ENCODE measurements at places on chromosomes 4 and X.
A peak's percentile ranks its signal among the peaks of the same experiment; 100 is the strongest.

GRCh38 chr4:8725845-8726244 is 133.3 kb downstream of the CPZ start:
- DNase-seq, result no peak

DNA sequence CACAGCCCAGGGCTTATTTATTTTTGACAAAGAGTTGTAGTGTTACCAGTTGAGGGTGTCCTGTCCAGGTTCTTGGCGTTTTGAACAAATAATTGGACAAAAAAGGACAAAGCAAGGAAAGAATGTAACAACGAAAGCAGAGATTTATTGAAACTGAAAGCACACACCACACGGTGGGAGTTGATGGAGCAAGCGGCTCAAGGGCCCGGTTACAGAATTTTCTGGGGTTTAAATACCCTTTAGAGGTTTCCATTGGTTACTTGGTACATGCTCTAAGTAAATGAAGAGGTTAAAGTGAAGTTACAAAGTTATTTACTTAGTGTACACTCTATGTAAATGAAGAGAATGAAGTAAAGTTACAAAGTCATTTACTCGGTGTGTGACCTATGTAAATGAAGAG is 27.8 kb upstream of the OPHN1 start:
- DNase-seq, result no peak

GRCh38 chr4:150479657-150480056 is 102.3 kb upstream of the MAB21L2 start:
- DNase-seq, result no peak

- no peak for DNase-seq
Measured at GRCh38 chr4:175394208-175394607, 417.9 kb downstream of the GPM6A start.

DNA sequence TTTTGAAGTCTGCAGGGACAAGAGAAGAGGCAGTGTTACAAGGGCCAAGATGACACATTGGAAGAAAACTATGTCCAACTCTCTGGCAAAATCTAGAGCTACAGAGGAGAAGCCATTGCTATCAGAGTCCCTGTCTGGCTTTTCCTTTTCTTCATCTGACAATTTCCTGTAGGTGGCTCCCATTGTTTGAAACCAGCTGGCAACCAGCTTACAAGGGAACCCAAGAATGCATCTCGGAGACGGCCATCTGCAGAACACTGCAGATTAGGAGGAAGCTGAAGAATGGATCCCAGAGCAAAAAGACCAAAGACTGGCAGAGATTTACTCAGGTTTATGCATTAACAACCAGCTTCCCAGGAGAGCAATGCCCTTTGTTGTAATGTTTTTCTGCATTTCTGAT is 216.2 kb upstream of the CTSO start:
- DNase-seq, result peak; percentile 3

GRCh38 chr4:22997358-22998224 is 304.9 kb downstream of the GBA3 start:
- DNase-seq, result no peak

- DNase-seq, result no peak
Measured at GRCh38 chr4:7978907-7979651, 39.4 kb upstream of the AFAP1 start.

- no peak for DNase-seq
Measured at GRCh38 chr4:7516773-7517144, 82.0 kb upstream of the PSAPL1 start.

GRCh38 chr4:17740702-17741101 is 40.7 kb downstream of the FAM184B start:
- no peak for DNase-seq
